Lung (tissue), 17 donors: ENCODE measurements at places on chromosomes 2 and 18.

DNA sequence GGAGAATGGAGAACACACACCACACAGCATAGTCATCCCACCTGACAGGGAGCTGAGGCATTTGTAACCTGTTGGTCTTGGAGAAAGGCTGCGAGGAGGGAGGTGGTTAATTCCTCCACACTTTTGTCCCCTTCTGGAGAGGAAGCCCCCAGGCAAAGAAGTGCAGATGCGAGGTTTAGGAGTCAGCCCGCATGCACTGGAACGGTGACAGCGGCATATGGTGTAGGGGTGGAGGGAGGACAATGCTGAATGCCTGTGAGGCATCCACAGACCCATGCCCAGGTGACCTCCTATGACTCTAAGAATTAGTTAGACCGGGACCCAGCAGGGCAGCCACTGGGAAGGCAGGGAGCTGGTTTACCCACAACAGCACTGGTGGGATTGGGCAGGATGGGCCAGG is 12.2 kb downstream of the SPATA3 start:
- no peak for DNase-seq

GRCh38 chr2:94986392-94986963 is 39.0 kb upstream of the MAL start:
- DNase-seq: peak; percentile 73

DNA sequence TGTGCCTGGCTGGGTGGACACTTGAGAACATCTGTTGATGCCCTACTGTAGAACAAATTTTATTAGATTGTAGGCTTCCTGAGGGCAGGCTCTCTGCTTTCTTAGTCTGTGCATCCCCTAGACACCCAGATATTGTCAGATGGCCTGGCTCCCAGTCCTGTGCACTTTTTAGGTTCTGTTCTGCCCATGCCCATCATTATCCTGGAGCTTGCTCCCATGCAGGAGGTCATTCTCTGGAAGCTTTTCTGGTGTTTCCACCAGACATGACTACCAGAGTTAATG is 213.3 kb downstream of the MYCN start:
- no peak for DNase-seq

- peak; percentile 72 for DNase-seq
These were observed 311.2 kb downstream of the OSR1 start for GRCh38 chr2:19046986-19047780.

GRCh38 chr2:189702071-189702470 is 27.6 kb downstream of the ANKAR start:
- no peak for DNase-seq

DNA sequence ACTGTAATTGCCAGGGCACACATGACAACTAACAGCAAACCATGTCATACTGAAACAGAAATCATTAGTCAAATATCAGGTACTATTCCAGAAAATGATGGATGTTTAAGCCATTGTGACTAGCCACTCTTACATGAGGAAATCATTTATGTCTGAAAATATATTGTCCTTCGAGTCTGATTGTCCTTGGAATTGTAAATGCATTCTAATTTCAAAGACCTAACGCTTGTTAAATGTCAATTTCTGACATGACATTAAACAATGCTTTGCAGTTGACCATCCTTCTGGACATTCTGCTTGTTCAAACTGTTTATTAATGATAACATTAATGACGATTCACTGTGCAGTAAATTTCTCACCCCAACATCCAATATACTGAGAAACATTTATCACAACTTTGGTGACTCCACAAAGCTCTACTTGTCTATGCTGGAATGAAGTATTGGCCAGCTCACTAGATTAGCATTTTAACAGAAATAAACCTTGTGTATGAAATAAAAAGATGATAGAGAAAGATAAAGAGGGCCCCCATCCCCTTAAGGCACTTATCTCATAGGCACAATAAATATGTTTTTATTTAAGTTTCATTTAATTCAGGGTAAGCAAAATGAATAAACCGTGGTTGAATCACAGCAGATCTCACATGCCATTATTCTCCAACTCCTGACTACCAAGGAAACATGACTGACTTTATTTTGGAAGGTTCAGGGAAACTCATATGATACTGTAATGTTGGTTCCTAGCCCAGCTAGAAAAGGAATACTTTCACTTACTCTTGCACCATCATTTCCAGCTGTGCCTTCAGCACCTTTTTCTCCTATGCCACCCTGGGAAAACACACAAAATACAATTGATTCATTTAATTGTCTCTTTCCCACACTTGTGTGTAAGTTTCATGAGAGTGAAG is 82.3 kb downstream of the COL3A1 start:
- no peak for DNase-seq

DNA sequence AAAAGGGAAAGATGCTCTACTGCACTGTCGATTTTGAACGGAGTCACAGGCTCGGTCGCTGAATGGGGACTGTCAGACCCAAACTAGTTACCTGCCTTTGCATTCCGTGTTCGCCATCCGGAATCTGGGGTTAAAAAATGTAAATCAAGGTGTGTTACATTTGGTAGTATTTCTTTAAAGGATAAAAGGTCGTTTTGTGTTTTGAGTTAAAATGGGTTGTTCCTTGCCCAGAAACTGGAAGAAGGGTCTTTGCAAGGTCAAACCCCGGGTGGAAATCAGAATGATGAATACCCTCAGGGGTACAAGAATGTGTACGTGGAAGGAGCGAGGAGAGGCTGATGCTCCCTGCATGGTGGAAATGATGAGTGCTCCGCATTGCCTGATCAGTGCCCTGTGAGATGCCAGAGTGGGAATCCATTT is 1.0 kb downstream of the VSNL1 start:
- no peak for DNase-seq

DNA sequence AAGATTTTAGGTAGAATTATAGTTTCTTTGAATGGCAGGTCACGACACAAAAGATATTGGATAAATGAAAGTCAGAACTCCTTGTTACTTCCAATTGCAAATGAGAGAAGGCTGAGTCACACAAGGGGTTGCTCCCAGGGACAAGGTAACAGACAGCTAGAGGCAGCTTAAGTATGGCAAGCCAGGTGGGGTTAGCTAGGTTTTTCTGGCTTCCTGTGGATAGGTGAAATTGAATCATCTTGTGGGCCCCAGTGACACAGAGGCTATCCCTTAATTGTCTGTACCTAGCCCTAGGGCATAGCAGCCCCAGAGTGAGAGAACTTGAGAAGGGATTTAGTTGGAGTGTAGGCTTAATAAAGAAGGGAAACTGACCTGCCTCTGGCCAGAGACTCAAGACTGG is 407.7 kb upstream of the SLC8A1 start:
- no peak for DNase-seq

- no peak for DNase-seq
These were observed 103.4 kb downstream of the ALMS1 start for GRCh38 chr2:73489053-73489452.

DNA sequence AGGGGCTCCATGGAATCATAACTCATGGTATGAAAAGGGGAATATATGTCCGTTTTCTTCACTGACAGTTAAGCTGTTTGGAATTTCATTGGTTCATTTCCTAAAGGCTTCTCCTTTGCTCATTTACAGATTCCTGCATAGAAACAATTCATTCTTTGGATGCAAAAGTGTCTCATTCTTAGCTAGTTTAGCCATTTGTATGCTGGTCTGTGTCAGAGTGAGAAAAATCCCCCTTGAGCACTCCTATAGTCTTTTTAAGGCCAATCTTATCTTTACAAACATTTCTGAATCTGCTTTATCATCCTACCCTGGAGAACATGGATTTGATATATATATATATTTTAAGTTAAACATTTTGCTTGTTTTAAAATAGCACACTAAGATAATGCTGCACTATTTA is 1260.9 kb upstream of the NRXN1 start:
- no peak for DNase-seq

GRCh38 chr18:3345452-3345851 is 83.5 kb downstream of the MYL12B start:
- peak; percentile 9 for DNase-seq

GRCh38 chr2:170523506-170523905 is 191.6 kb upstream of the SP5 start:
- no peak for DNase-seq

DNA sequence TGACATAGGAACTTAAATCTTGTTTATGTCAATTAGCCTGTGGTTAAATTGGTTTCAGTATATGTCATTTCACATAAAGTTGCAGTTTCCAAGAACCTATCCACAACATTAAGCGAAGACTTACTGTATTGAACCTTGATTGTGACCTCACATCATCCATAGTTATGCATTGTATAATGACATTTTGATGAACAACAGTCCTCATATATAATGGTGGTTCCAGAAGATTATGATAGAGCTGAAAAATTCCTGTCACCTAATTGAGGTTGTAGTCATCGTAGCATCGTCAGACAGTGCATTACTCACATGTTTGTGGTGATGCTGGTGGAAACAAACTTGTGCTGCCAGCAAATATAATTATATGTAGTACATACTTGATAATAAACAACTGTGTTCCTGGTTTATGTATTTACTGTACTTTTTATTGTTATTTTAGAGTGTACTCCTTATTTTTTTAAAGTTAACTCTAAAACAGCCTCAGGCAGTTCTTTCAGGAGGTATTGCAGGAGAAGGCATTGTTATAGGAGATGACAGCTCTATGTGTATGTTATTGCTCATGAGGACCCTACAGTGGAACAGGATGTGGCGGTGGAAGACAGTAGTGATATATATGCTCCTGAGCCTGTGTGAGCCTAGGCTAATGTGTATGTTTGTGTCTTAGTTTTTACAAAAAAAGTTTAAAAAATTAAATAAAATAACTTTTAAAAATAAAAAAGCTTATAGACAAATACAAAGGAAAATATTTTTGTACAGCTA is 56.6 kb downstream of the UBE2E3 start:
- no peak for DNase-seq

GRCh38 chr2:176463546-176463945 is 194.3 kb downstream of the MTX2 start:
- DNase-seq: no peak
